ENCODE measurements at places on chromosomes 7 and 10.

DNA sequence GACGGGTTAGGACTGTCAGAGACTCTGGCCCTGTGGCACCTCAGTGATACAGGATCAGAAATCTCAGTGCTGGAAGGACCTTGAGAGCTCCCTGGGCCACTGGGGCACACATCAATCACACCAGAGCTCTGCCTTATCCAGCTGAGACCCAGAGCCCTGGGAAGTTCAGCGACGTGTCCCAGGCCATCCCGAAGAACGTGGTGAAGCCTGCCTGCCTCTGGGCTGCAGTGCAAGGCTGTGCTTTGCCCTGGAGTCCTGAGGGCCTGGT, 79.8 kb upstream of the MGMT start:
- DNase-seq, result no peak

DNA sequence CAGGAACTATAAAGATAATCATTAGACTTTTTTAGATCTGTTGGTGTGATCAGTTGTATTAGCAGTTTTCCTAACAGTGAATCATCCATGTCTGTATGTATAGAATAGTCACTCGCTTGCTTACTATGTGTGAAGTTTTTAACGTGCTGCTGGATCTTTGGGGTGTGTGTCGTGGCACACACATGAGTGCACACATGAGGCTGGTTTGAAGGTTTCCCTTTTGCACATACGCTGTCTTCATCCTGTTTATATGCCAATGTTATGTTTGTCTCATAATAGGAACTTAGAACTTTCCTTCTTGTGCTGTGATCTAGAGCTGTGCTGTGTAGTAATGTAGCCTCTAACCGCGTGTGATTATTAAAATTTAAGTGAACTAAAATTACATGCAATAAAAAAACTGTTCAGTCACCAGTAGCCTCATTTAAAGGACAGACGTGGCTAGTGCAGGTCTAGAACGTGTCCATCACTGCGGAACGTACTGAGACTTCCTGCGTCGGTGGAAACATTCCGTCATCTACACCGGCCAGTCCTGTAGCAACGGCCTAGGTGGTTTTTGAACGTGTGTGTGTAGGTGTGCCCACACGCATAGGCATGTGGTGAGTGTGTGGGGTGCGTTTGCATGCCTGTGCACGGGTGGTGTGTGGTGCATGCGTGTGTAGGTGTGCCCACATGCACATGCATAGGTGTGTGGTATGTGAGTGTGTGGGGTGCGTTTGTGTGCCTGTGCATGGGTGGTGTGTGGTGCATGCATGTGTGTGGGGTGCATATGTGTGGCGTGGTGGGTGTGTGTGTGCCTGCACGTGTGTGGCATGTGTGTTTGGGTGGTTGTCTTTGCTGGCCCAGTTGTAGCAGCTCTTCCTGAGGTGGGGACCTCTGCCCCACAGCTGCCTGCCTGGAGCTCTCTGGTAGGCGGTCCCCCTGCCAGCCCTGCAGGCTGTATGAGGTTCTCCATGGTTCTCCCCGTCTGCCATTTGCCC, 56.6 kb downstream of the INPP5A start:
- no peak for DNase-seq

DNA sequence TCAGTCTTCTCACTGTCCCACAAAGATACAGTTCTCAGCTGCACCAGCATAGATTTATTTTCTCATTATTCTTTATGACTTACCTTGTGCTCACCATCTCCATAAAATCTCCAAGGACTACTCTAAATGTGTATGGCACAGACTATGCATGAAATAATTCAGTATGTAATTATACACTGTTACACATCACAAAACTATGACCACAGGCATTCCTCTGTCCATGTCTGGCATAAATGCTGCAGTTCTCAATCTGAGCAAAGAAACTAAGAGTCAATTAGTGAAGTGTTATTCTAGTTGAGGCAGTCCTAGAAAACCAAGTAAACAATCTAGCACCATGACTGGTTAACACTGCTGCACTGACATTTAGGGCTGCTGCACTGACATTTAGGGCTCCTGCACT, 2.7 kb downstream of the CYCS start:
- no peak for DNase-seq

DNA sequence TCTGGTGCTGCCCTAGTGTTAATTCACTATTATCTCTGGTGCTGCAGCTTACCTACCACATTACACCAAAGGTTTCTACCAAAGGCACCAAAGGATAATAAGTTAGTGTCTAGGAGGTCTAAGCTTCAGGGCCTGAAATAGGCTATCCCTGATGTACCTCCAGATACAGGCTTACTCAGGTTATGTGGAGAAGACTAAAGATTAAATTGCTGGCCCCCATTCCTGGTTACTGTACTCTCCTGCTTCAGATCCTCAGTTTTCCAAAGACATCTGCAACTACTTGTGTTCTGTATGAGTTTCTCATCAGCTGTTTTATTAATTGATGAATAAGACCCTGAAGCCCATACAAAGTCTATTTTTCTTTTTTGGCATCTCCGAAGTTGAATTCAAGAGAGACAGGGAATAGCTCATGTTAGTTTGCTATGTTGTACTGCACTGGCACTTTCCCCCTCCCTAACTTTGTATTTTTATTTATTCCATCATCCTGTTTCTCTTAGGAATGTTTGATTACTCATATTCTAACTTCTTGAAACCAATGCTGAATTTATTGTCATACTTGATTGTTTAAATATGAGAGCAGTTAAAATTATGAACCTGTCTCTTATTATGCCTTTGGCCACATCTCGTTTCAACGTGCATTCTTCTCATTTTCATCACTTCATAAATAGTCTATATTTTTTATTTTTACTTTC, 85.9 kb downstream of the PON1 start:
- no peak for DNase-seq

DNA sequence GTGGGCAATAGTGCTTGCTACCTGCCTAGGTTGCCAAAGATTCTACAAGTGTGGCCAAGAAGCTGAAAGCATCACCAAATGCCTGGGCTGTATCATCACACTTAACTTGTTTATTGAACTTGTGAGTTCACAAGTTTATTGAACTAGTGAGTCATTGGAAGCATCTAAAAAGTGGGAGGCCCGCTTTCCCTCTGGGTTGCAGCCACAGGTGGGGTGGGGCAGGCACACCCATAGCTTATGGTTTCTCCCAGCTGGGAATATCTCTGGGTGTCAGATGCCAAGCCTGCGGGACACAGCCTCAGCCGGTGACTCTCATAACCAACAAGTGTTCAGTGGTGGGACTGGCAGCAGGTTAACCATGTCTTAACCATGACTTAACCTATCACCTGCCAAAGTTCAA, 145.9 kb upstream of the FAM13C start:
- no peak for DNase-seq

DNA sequence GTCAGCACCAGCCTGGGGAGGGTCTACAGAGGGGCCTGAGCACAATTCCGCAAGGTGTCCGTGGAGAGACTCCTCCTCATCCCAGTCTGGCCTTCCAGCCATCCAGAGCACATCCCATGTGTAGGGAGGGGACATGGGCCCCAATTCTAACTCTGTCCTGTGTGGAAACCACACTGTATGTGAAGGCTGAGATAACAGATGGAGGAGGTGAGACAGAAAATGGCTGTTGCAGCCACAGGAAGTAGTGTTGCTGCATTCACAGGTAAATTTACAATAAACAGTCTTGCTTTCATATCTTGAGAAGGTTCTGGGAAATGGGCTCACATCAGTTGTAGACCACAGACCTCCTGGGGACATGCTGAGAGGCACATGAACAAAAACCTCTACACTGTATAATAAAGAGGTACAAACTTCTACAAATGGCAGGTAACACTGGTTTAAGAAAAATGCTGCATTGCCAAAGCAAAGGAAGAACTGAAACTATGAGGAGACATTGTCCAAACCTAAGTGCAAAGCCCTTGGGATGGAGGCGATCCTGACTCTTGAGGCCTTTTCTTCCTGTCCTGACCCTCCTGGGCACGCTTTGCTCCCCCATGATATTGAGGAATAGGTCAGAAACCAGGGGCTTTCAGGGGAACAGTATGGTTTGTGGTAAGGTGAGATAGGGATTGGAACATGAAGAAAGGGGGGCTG, 21.6 kb upstream of the GIMAP2 start:
- DNase-seq, result no peak

DNA sequence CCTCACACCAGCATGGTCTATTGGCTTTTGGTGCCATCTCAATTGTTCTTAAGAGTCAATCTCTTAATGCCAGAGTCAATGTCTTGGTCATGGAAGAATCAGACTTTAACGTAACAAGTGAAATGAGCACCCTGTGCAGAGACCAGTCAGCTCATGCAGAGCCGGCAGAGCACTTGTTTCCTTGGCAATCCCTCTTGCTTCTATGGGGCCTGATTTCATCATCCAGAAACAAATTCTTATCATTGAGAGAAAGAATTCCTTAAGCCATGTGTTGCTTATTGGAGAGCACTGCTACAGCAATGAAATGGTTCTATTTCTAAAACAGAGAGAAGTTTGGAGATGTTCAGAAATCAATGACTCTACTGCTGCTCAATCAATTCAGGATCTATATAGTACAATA, 212.8 kb downstream of the IPMK start:
- DNase-seq, result no peak

All from GF-D8 (cell line).